GM19239 (cell line): ENCODE measurements at places on chromosomes 3 and 15.

DNA sequence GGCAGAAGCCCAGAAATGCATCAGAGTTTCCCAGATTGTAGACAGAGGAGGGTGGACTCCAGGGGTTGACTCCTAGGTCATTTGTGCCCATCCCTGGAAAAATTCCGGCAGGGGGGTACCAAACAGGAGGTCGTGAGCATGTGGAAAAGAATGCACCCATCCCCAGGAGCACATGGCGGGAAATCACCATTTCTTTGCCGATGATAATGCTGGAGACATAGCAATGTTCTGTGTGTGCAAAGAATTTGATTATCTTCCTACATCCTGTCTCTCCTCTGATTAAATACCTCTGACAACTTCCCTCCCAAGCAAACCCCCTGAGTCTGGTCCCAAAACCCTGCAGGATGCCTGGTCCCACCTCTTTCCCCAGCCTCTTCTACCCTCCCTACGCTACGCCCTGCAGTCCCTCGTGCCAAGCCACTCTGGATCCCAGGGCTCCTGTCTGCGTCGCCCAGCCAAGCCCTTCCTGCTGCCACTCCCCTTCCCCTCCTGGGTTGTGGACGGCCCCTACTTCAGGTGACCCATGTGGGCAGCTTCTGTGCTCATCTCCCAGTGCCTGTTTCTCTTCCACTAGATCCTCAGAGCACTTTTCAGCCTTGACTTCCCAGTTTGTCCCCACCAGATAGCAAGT is 15.8 kb downstream of the WNT7A start:
- no peak for DNase-seq

DNA sequence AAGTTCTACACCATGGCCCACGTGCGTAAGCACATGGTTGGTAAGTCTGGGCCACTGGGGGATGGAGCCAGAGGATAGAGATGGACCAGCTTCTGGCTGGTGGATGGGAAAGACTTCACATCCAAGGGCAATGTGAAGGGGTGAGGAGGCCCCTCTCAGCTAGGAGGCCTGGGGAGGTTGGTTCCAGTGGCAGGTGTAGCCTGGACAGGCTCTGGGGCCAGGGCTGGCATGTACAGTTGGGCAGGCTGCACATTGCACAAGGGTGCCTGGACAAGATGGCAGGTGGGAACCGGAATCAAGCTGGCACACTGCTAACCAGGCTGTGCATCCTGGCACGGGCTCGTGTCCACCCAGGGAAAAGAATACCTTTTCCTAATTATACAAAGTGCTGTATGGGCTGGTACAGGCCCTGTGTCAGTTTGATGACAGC is 8.1 kb downstream of the ZBTB47 start:
- DNase-seq, result no peak

DNA sequence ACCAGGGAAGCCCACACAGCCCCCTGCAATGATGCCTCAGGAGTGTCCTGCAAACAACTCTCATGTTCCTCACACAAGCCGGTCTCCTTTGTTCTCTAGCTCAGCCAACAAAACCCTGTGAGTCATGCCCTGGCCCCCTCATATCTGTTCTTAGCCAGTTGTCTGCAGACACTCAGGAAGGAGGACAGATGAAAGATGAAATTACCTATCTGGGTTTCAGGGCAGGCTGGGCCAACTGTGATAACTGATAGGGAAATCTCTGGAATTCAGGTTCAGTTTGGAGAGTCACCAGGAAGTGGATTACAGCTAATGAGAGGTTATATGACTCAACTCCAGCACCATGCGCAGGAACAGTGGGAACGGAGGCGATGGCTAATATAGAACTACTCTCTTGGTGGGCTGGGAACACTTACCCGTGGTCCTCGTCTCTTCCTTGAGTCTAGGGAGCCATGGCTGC is 352.0 kb upstream of the ADAMTS9 start:
- DNase-seq, result no peak

DNA sequence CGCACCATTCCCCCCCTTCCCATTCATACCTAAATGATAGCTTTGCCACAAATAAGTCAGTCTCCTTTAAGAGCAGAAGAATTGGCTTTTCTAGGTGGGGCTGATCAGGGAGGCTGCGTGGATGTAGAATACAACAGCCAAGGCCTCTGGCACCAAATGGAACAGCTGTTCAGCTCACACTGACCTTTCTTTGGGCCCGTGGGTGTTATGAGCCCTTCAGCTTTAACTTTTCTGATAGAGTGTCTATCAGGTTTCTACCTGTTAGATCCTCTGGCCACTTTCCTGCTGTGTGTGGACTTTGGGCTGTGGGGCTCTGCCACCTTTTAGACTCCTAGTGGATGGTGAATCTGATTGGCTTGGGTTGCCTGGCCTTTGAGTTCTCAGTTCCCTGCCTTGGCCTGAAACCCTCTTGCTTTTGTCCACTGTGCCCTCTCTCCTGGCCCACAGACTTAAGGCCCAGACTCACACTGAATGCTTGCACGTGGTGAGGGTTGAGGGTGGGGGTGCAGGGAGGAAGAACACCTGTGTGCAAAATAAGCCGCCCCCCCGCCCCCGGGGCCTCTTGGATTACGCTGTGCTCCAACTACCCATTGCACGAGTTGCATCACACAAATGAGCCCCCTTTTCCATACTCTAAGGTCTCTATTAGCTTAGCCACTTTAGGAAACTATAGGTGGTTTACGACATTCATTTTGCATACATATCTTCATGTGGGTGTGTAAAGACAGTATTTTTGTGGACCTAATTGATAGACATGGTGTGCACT is 1.3 kb upstream of the RFX7 start:
- DNase-seq, result no peak

DNA sequence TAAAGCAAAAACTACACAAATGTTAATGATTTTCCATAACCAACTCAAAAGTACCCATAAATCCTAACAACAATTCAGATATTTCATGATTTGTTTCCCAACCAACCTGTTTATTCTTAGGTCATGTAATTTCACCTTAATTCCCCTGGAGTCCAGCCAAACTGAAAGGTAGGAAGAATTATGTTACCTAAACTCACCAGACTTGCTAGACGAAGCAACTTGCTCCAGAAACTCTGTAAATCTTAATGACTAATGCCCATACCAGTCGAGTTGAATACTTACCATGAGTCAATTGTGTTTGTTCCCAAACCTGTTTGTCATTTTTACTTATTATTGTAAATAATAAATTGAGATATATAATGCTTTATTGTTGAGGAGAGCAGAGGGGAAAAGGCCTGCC is 1030.0 kb downstream of the TBL1XR1 start:
- no peak for DNase-seq

DNA sequence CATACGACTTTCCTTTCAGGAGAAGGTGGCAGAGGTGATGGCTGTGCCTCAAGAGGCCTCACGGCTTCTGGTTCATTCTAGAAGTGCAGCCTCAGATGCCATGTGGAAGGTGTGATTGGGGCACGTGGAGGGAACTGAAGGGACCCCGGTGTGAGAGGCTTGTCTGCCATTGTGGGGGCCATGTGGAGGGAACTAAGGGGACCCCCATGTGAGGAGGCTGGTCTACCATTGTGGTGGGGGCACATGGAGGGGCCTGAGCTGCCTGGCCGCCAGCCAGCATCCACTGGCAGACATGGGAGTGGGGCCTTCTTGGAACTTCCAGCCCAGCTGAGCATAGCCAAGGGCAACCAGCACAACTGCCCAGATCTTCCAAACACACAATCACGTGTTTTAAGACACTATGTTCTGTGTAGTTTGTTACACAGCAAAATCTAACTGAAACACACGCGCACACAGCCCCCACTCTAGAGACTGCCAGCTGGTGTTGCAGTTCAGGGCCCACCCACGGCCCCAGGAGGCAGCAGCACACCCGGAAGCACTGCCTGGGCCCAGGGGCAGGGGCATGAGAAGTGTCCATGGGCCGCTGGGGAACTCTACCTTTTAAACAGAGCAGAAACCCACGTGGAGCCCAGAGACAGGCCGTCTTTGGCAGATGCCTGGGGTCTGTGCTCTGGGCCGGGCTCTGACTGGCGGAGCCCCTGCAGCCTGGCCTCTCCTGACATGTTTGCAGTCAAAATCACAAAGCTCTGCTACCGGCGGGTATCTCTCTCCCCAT is 66.8 kb downstream of the IQSEC1 start:
- no peak for DNase-seq

DNA sequence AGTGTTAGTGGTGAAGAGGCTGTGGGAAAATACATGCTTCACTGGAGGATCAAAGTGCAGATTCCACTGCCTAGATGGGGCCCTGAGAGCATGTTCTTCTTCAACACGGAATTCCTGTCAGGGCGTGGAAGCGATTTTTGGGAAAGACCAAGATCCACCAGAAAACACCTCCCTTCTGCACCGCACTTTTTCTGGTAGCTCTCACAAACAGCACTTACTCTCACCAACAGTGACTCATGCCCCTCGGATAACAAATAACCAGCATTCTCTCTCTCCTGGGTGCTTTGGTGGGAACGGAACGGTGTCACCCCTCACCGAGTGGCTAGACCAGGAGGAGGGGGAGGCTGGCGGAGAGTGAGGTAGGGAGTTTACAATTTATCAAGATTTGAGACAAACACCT is 40.1 kb downstream of the ADAMTSL3 start:
- no peak for DNase-seq
